NCI-H2029 (cell line): ENCODE measurements at places on chromosomes 16 and 17.

DNA sequence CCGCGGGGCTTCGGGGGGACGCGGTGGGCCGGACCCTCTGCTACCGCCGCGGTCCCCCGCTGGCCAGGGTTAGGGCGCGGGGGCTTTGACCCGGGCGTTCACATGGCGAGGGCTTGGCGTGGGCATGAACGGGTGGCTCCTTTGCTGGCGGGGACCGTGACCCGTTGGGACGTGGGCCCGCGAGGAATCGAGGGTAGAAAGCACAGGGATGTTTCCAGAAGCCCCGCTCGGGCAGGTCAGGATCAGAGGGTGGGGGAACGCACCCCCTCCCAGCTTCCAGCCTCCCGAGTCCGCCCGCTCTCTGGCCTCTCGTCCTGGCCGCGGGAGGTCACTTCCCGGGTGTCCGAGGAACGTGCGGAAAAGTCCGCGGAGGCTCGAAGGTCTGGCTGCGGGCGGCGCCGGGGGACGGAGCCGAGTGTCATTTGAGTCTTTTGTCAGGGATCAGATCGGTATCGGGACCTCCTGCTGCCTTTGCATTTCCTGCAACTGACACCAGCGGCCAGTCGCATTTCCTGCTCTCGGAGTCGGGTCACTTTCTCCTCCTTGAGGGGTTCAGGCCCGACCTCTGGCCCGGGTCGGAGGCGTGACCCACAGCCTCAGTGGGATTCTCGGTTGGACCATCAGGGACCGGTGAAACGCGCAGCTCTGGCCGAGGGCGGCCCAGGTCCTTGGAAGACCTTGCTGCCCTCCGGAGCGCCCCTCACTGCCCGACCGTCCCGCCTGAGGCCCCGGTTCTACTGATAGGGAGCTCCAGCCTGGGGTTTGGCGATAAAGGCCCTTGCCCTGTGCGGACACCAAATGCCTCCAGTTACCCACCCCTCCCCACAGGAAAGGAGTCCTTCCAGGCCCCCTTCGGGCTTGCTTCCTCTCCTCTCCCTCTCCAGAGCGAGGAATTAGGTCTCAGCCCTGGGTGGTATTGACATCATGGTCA is 702 bp upstream of the WNT3 start:
- DNase-seq = no peak

DNA sequence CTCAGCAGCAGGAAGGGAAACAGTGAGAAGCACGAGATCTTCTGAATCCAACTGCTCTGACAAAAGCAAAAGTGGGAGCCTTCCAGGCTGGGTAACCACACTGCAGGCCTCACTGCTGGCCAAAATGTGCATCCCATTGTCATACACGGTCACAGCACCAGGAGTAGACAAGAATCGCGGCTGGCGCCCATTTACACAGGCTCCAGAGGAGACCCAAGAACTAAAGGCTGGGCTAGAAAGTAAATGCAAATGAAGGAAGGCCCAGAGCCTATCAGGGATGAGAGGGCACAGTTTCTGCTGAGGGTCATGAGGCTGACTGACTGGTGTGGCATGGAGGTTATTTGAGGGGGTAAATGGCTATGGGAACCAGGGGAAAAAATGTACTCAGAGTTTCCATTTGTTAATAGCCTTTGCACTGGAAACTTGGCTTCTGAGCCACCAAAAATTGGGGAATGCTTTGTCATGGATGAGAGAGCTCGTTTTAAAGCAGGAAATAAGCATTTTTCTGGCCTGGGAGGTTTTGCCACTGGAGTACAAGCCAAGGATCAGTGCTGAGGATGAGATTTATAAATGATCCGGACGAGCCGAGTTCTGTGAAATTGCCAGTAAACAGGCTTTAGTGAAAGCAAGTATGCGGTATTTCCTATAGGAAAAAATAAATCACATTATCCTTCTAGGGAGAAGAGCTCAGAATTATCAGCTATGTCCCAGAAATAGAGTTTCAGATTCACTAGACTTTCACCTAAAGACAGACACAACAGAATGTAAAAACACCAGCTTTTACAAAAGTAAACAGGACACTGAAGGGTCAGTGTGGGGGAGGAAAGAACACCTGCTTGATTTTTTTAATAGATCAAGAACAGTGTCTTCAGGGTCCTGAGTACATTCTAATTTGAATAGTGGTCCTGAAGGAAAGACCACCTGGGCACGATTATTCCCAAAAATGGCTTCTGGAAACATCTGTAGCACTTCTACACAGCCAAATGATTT is 66.9 kb upstream of the GSG1L start:
- no peak for DNase-seq

DNA sequence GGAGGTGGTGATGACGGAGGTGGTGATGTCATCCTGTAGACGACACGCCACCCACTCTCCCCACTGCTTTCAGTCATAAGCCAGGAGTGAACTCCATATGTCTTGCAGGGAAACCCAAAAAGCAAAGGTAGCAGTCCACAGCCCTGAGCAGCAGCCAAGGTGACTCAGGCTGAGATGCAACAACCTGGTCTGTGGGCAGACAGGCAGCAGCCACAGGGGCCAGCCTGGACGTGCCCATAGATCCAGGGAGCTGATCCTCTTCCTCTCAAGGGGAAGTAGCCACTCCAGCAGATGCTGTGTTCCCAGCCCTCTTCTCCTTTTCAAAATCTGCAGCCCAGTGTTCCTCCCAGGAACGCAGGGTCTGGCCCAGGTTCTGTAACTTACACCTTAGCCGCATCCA is 17.3 kb upstream of the CIITA start:
- no peak for DNase-seq

- no peak for DNase-seq
Measured at GRCh38 chr17:32827227-32827626, 49.7 kb downstream of the MYO1D start.

DNA sequence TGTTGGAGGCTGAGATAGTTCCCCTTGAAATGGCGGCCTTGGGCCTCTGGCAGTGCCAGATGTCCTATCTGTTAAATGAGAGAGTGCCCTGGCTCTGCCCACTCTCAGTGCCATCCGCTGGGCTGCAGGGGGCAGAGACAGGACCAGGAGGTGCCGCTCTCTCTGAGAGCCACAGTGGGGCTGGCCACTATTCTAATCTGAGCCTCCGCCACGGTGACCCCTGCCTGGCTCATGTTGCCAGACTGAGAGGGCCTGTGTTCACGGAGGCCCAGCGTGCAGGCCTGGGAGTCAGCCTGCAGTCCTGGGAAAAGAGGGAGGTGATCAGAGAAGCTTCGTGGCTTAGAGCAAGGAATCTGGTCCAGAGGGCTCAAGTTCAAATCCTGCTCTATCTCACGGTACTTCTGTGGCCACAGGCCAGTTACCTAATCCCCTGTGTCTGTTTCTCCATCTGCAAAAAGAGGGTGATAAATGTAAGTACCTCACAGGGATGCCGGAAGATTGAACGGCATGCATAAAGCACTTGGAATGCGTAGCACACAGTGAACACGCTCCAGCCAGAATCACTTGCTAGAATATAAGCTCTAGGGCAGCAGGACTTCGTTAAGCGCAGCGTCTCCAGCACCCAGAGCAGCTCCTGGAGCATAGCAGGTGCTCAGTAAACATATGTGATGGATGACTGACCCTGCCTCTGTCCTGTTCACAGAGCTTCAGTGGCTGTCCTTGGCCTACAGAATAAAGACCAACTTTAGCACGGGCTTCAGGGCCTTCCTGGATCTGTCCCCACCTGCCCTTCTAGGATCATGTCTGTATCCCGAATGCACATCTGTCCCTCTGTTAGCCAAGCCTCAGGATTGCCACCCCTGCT is 6.3 kb downstream of the ATP2A3 start:
- DNase-seq = no peak

DNA sequence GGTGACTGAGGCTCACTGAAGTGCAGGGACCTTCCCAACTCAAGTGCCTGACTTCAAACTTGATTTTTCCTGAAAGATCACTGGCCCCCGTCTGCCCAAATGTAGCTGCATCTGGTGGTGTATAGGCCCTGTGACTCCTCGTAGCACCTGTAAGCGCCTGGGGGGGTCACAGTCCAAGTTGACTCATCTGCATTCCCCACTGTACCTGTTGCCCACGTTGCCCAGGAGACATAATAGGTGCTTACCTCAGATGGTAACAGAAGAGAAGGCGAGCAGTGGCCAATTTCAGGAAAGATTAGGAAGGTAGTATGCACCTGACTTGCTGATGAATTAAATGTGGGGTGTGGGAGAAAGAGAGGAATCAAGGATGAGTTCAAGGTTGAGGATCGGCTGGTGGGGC is 44.1 kb upstream of the EMP2 start:
- DNase-seq = no peak

DNA sequence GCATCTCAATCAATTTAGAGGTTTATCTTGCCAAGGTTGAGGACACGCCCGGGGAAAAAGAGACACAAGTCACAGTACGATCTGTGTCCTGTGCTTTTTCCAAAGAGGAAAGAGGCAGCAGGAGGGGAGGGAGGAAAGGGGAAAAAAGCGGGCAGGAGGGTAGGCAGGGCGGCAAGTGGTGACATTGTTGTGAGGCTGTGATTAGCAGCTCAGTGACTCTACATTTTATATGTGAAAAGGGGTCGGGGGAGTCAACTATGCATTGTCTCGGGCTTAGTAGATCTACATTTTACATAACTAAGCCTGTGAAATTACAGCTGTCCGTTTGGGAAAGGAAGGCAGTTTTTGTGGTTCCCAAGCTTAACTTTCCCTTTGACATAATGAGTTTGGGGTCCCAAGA is 22.2 kb upstream of the RIPOR1 start:
- no peak for DNase-seq

DNA sequence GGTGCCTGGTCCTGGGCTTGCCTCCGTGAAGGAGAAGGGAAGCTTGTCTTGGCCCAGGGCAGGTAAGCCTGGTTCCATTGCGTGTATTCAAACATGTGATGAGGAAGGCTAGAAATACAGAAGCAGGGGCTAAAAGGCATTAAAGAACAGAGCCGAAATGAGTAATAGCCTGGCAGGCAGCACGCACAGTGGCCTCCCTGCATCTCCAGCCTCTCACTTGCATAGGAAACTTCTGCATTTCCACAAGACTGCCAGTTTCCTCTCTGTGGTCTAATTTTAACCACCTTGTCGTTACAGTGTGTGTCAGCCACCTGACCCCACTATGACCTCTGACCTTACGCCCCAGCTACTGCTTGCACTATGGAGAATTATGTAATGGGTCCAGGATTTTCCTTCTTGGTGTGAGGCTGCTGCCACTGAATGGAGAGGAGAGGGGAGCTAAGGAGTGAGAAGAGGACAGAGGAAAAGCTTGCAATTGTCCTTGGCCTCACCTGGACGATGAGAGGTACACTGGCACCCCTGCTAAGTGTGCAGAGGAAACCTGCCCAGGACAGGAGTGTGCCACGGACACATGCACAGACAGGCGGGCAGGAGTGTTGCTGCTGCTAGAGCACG is 32.8 kb downstream of the HIC1 start:
- DNase-seq = no peak

DNA sequence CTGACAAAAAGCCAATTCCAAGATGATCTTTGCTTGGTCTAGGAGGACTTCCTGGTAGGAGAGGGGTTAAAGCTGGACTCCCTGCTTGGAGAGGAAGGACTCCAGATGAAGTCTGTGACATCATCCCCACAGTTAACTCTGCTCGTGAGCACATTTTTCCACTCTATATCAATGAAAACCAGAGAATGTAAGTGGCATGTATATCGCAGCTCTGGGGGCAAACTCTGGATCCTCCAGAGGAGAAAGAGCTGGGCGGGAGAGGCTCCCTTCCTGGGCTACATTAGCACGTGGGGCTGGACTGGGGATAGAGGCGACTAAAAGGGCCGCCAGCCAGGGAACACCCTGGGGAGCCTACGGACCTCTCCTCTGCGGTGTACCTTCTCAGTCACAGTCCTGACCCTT is 34.1 kb downstream of the HIC1 start:
- DNase-seq = no peak

DNA sequence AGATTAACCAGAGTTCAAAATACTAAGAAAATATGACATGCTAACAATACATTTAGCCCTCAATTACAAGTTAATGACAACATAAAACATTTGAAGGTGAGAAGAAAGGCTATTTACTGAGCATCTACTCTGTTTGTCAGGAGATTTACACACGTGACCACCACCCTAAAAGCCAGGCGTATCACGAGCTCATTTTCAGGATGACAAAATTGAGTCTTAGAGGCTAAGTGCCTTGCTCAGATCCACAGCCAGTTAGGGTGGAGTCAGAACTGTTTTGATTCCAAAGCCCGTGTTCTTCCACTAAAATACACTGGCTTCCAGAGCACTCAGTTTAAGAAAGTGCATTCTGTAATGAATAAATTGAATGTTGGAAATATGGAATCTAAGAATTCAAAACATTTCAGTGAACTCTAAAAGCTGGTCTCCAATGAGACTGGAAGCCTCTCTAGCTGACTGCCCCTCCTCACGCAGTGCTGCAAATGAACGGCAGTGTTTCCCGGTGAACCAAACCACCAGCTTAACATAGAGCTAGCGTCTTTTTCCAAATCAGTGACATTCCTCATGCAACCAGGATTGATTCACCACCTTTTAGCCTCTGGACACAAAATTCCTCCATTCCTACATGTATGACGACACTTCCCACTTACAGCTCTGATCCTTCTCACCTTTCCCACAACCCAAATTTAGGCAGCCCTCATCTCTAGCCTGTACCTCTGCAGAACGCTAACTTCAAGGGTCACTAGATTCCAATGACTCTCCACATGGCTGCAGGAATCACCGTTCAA is 5.9 kb downstream of the ZDHHC7 start:
- DNase-seq = no peak

DNA sequence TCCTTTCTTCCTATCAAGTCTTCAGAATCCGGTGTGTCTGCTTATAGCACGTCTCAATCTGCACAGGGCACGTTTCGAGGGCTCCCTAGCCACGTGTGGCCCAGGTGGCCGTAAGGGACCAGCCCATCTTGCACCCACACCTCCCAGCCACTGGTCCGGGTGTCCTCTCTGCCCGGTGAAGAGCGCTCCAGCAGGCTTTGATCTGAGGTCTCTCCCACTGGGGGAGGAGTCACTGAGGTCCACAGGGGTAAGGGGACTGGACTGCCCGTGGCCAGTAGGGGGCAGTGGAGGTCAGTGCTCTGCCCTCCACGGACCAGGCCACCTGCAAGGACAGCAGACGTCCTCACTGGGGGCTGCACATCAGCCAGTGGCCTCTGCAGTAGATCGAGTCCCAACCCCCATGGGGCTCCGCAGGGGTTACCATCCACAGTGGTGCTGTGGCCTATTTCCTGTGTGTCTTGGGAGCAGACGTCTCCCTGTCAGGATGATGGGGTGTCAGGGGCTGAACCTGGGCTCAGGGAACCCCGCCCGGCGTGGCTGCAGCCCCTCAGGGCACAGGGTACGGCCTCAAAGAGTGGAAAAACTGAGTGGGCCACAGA is 204.1 kb upstream of the CIBAR2 start:
- peak; percentile 30 for DNase-seq
